HL-60 (cell line): ENCODE measurements at places on chromosomes 5 and 9.
A peak's percentile ranks its signal among the peaks of the same experiment; 100 is the strongest.

DNA sequence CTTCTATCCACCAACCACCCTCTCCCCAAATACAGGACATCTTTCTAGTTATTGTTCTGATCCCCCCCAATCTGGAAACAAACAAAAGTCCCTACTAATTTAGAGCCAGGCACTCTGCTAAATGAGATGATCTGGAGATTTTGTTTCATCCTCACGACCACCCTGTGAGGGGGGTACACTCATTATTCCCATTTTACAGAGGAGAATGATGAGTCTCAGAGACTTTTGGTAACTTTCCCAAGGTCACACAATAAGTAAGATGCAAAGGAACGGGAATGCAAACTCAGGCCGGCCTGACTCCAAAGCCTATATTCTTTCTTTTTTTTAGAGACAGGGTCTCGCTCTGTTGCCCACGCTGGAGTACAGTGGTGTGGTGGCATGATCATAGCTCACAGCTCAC lies 9.4 kb downstream of the PDGFRB start:
- DNase-seq, result no peak

DNA sequence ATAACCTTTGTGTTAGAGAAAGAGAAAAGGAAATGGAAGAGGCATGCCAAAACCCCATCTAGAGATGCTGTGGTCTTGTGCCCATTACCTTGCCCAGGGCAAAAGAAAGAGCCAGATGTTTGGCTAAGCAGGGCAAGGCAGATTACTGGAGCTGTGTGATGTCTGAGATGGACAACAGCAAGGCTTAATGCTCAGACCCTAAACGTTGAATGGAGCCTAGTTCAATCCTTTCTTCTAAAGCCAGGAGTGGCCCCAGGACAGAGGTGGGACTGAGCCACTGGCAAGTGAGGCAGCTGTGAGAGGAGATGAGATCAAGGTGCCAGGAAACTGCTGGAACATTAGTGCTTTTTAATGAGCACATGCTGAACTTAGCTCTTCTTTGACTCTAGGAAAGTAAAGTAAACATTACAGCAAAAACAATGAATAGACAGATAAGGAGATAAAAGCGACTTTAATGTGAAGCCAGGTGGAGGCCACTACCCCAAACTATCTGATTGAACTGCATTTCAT lies 143.0 kb upstream of the EGFLAM start:
- no peak for DNase-seq

GRCh38 chr9:34253460-34253837 lies 74.6 kb downstream of the UBAP1 start:
- DNase-seq, result no peak

GRCh38 chr5:169268019-169268418 lies 32.9 kb downstream of the SLIT3 start:
- DNase-seq, result no peak

- no peak for DNase-seq
Observed at GRCh38 chr9:127683723-127684122, 23.1 kb upstream of the CFAP157 start.

DNA sequence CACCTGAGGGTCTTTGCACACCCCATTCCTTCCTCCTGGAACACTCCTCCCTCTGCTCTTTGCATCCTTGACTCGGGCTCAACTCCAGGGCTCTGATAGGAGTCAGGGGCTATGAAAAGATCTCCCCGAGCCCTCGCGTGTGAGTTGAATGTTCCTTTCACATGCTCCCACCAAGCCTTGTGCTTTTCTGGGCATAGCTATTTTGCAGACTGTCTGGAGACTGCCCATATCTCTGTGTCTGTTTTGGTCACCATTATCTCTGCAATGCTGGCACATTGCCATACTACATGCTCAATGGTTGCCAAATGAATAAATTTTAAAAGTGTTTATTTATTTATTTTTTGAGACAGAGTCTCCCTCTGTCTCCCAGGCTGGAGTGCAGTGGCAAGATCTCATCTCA lies 56.9 kb upstream of the PLPP1 start:
- DNase-seq, result no peak

DNA sequence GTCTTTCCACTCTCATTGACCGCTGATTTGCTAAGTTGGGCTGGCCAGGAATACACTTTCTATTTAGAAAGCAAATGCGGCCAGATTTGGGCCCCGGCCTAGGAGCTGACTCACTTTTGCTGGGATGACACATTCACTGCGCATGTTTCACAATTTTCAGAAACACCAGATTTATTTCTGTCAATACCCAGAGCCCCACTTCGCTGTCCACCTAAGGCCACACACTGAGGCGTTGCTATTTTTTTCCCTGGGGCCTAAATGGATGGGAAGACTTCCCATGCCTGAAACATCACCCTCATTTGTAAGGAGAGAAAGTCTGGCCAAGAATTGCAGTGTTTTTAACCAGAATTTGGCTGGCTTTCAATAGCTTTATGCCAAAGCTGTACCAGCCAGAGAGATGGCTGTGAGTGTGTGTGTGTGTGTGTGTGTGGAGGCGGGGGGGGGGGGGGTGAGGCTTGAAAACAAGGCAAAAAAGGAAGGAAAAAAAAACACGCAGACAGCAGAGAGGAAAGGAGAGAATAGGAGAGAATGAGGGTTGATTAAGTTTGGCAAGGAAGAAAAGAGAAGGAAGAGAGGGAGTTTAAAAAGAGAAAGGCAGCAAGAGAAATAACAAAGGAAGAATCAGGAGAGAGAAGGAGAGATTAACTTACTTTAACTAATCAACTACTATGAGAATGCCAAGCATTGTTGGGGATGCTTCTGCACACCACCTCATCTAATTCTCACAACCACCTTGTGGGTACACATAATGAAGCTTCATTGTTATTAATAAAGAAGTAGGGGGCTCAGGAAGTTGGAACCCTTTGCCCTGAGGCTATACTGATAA lies 261.4 kb upstream of the KLF4 start:
- peak; percentile 72 for DNase-seq

DNA sequence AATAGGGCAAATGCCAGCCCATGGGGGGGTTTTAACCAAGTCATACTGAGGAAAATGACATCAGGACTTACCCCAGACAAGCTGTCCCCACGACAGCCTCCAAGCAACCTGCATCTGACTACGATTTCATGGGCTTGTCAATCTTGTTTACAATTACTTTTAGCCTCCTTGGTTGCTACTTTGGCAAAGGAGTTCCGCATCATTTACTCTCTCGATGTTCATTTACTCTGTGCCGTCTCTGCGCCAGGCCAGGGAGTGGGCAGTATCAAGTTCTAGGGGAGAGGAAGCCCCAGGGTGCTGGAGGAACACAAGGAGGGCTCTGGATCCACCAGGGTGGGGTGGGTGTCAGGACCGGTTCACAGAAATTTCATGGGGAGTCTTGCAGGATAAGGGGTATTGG lies 23.9 kb downstream of the PTPN3 start:
- no peak for DNase-seq

GRCh38 chr9:134182554-134183085 lies 18.3 kb upstream of the RNU6ATAC start:
- DNase-seq, result no peak

GRCh38 chr5:140711794-140712193 lies 11.5 kb downstream of the ZMAT2 start:
- DNase-seq, result no peak

DNA sequence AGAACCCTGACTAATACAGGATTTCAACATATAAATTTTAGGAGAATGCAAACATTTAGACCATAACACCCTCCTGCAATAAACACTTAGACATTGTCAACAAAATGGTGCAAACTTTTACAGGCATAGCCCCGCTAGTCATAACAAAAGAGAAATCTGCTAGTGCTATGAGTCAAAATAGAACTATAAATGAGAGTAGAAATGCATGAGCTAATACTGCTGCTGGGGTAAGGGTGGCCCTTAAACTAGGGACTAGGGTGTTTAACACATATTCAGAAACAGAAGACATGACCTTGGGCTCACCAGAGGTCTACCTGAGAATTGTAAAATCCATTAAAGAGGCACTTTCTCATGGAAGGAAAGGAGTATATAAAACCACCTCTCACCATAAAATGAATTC lies 131.6 kb downstream of the TLR4 start:
- DNase-seq, result no peak

DNA sequence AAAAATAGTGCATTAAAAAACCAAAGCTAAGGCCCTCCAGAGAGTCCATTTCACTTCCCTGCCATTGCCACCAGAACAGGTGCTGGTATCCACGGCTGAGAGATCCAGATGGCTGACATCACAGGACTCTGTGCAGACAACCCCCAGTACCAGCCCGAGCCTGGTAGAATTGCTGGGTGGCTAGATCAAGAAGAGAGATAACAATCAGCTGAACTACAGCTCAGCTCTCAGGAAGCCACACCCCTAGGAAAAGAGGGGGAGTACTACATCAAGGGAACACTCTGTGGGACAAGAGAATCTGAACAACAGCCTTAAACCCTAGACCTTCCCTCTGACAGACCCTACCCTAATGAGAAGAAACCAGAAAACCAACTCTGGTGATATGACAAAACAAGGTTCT lies 73.8 kb upstream of the SLIT3 start:
- no peak for DNase-seq

DNA sequence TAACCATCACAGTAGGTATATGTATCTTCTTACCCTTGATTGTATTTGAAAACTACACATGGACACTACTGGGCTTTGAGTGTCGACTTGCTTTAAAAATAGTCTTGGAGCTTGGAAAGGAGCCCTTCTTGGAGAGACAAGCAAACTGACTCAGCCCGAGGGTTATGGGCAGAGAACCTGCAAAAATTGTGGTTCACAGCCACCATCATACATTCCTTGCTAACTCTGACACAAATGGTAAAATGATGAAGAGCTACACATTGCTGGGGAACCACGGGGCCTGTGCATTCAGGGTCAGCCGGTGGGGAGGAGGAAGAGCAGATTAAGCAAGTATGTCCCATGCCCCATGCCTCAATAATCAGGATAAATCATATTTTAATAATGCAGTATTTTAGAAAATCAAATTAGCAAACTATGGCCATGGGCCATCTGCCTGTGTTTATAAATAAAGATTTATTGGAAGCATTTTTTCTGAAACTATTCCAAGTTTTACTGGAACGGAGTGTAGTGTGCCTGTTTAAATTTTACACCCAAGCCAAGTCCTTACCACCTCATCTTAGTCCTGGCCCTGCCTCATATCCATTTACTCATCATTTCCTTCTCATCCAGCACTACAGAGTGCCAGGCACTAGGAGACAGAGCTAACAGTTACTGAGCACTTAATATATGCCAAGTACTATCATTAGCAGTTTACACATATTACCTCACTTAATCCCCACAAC lies 195.7 kb downstream of the PALM2AKAP2 start:
- no peak for DNase-seq

- no peak for DNase-seq
Observed at GRCh38 chr9:130020618-130021017, 22.4 kb downstream of the FNBP1 start.

DNA sequence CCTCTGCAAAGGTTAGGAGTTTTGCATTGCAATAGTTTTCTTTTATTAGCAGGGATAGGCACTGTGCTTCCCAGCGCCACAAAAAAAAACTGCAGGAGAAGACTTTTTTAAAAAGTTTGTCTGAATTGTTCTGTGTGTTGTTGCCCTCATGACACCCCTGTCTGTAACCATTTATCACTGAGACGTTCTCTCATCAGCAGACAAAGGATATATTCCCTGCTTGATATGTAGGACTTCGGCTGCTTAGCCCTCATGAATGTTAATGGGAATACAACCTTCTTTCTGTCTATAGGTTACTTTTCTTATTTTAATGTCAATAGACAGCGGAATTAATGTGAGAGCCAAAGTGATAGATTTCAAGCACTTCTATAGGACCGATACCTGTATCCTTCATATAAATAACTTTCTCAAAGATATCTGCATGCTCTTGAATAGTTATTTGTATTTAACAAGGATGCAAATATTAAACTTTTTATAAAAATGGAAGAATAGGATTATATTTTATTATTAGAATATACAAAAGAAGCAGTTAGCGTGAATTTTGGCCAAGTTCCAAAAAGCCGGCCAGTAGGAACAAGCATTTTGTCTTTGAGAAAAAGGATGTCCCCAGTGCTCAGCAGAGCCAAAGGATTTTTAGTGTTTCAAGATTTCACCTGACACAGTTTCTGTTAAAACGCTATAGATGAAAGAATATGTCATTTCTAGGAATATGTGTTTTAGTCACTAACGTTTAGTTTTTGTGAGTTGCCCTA lies 1.5 kb upstream of the LYSMD3 start:
- no peak for DNase-seq

- DNase-seq, result no peak
Observed at GRCh38 chr5:132475987-132476875, 14.3 kb downstream of the IRF1 start.

DNA sequence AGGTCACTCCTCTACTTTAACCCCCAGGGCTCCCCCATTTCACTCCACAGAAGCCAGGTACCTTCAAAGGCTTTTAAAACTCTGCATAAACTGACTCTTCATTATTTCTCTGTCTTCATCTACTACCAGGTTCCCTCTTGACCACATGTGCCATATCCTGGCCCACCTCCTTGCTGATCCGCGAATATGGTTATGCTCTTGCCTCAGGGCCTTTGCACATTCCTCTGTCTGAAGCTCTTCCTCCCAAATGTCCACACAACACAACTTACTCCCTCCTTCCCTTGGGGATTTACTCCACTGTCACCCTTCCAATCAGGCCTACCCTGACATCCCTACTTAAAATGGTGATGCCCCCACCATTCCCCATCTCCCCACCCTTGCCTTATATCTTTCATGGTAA lies 134.6 kb upstream of the ANKRD55 start:
- no peak for DNase-seq

- no peak for DNase-seq
Observed at GRCh38 chr9:77541055-77541454, 107.1 kb downstream of the GNA14 start.

GRCh38 chr9:130606887-130607600 lies 27.7 kb downstream of the FUBP3 start:
- no peak for DNase-seq

DNA sequence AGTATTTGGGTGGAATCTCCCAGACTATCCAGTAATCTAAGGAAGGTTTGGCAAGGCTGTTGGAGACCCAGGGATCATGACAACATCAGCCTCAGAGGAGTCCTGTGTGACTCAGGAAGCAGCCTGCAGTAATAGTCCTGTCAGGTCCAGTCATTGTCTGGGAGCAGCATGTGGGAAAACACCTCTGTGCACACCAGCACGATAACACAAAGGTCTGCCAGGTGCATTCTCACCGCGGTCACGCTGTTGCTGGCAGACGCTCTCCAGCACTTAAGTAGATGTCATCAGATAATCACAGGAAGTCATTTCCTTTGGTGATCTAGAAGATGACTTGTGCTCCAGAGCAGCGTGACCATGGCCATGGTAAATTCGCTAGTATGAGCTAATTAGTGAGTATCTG lies 99.2 kb upstream of the IQGAP2 start:
- no peak for DNase-seq

- no peak for DNase-seq
Observed at GRCh38 chr5:124923131-124923530, 176.7 kb upstream of the ZNF608 start.

- no peak for DNase-seq
Observed at GRCh38 chr5:79518718-79519117, 4.8 kb upstream of the HOMER1 start.

DNA sequence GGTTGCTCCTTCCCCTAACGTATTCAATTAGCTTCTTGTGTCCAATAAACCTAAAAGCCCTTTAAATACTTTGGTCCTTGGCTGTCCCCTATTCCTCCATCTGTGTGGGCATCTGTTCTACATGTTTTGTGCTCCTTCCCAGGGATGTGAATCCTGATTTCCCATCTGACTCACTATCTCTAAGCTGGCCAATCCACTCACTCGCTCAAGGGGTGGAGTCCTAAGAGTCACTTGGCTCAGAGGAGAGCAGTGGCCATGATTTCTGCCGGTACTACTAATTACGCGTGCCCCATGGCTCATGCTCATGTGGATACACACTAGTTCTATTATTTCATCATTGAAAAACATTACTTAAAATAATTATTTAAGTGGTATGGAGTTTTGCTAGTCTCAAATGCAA lies 89.6 kb downstream of the TAF11L14 start:
- no peak for DNase-seq
